Kidney epithelial cell (primary cell): ENCODE measurements at places on chromosomes 6 and 20.

- DNase-seq = no peak
Measured at GRCh38 chr6:31171931-31172905, 1.7 kb upstream of the POU5F1 start.

- DNase-seq = no peak
Measured at GRCh38 chr6:36786055-36786675, 53.1 kb downstream of the CPNE5 start.

- DNase-seq = no peak
Measured at GRCh38 chr20:47241345-47241781, 115.1 kb downstream of the ZMYND8 start.

DNA sequence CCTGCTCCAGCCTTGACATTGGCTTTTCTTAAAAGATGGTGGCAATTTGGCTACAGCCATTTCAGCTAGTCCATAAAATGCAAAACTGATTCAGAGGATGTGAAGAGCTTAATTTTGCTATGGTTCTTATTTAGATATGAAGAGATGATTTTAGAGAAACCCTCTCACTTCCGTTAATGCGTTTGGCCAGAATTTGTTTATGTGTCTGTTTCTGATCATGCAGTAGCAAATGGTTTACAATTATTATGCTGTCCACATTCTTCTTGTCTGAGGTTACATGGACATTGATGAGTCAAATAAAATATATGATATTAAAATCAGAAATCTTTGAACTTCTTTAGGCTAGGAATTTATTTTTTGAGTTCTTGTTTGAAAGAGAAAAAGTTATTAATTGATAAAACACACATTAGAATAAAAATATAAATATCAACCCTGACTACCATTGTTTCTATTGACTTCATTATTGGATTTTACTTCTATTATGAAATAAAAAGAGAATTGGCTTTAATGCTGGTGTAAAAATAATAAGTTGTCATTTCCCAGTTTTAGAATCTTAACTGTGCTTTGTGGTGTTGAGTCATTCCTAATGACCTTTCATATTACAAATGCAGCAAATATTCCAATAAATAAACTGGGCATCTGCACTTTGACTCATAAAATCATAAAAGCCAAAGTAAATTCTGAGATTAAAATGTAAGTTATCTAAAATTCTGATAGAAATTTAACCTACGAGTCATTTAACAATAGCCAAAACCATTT lies 1286.0 kb upstream of the GJE1 start:
- no peak for DNase-seq

DNA sequence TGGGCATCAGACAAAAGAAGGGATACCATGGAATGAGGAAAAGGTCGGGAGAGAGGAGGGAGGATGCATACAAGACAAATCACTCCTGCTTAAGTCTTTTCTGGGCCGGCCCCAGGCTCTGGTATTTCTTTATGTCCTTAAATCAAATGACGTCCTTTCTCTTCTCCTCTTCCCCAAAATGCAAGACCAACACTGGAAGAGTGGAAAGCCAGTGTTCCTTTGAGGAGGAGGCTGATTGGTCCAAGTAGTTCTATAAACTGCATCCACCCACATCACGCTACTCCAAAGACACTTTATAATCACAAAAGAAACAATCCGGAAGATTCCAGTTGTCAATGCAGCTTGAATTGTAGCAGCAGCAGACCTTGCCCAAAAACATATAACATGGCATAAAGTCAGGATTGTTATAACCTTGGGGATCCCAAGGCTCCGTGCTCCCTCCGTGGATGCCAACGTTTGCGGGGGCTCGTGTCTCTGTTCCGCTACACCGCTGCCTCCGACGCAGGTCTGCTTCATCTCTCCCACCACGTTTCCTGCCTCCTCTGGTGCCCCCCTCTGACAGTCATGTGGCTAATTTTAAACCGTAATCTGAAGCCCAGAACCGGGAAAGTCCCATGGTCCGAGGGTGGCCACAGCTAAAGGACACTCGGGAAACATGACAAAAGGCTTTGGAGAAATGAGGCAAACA lies 47.1 kb downstream of the MCUR1 start:
- DNase-seq = peak; percentile 9

- no peak for DNase-seq
Measured at GRCh38 chr6:157491571-157492232, 110.7 kb downstream of the ZDHHC14 start.

- DNase-seq = no peak
Measured at GRCh38 chr20:18090044-18090443, 32.3 kb upstream of the OVOL2 start.

GRCh38 chr20:35145141-35145564 lies 2.0 kb downstream of the EDEM2 start:
- no peak for DNase-seq

DNA sequence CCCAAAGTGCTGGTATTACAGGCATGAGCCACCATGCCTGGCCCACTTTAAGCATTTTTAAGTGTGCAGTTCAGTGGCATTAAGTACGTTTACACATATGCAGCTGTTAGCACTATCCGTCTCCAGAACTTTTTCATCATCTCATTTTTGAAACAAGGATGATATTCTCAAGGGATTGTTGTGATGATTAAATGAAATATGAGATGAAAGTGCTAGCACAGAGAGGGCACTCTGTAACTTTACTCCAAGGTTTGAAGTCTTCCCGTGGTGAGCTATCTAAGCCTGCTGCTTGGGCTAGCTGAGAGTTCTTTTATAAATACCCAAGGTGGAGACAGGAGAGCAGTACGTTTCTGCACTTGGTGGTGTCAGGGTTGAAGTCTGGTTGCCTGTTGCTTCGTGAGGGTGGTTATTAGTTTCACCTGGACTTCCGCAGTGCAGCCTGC lies 6.6 kb downstream of the TM9SF4 start:
- DNase-seq = no peak

GRCh38 chr6:149223120-149223903 lies 94.2 kb upstream of the TAB2 start:
- no peak for DNase-seq
